Activated CD8-positive, alpha-beta memory T cell treated with anti-CD3 and anti-CD28 coated beads, Interleukin-2, amount 10 ng/mL, durations not matched to agents 7 days and 5 days (primary cell): ENCODE measurements at places on chromosomes 3 and 15. TPM values are rescaled to one million over a fixed set of nuclear protein-coding genes. Genes with fewer than 3 reads are reported as not detected.

- H3K36me3 ChIP-seq = no peaks in the 10 kb centered on the region
- no peak overlapping the region for H3K4me3 ChIP-seq
- DNase-seq = no peak
- H3K4me1 ChIP-seq = peaks cover 5% of the 10 kb centered on the region
Measured at GRCh38 chr3:151866711-151867410, 6.6 kb upstream of the SUCNR1 start.

DNA sequence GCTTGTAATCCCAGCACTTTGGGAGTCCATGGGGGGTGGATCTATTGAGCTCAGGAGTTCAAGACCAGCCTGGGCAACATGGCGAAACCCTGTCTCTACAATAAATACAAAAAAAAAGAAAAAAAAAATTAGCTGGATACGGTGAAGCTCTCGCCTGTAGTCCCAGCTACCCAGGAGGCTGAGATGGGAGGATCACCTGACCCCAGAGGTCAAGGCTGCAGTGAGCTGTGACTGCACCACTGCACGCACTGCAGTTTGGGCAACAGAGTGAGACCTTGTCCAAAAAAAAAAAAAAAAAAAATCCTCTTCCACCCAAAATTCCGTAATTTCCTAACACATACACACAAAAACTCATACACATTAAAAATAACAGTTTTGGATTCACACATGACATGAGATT, 2.2 kb downstream of the ANO10 start:
- H3K4me3 ChIP-seq = no peak overlapping the region
- peaks cover 4% of the 10 kb centered on the region for H3K27me3 ChIP-seq
- DNase-seq = no peak
- H3K4me1 ChIP-seq = peaks cover 13% of the 10 kb centered on the region

P4HTM gene
- total RNA-seq = 44.5 TPM

IGSF10 gene
- not detected for total RNA-seq

DNA sequence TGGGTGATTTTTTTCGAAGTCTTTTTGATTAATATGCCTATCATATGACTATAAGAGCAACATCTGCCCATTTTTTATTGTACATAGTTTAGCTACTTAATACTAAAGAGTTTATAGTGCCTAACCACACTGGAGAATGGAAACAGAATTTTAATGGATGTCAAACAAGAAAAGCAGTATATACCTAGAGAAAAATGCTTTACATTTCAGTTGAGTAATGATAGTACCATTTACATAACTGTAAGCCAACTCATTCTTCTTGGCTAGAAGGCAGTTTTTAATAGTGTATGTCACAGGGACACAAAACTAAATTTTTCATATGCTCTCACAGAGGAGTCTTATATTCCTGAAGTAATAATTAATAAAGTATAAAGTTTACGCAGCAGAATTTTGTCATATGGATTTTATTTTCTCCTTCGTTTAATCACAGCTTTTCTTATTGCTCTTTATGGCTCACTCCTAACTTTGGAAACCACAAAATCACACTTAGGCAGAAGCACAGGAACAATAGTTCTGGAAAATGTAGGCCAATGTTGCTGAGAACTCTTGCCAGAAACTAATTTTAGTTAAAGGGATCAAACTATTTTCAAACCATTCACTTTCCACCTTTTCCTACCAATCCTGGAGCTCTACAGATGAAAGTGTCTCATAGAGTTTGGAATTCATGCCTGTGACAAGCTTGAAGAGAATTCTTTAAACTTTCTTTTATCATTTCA, 243.6 kb downstream of the ZIC1 start:
- H3K4me3 ChIP-seq = no peak overlapping the region
- H3K27ac ChIP-seq = no peak overlapping the region
- no peaks in the 10 kb centered on the region for H3K4me1 ChIP-seq
- H3K36me3 ChIP-seq = no peaks in the 10 kb centered on the region

DNA sequence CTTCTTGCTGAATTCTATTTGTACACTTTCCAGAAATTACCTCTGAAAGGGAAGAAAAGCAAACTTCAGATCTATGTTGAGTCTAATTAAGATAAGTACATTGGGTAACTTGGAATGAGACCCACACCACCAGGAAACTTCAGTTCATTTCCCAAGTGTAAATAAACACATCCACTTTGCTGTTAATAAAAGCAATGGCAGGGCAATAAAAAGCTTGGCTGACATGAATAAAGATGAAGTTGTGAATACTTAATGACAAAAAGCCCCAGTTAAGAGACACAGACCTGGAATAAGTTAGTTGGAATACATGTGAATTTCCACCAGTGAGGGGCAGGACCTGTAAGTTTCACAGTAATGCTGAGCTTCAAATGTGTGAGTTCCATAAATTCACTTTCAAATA, 83.3 kb downstream of the MEX3B start:
- H3K4me3 ChIP-seq = no peak overlapping the region
- H3K27me3 ChIP-seq = no peaks in the 10 kb centered on the region
- no peak for DNase-seq
- H3K27ac ChIP-seq = no peak overlapping the region

DNA sequence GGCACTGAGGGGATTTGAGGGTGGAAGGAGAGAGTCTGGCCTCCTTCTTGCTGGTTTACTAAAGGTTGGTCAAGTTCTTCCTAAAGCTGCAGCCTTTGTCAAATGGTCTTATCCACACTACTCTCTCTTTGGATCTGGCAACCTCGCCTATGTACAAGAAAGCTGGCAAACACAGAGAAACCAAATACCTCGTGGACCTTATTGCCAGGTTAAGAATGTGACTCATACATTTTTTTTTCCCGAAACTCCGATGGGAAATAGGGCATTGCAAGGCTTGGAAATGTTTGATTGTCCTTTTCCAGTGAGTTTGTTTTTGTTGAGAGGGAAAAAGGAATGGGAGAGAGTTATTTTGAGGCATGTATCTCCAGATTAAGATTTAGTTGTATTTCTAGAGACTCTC, 13.9 kb downstream of the EOMES start:
- peaks cover 7% of the 10 kb centered on the region for H3K4me1 ChIP-seq
- H3K36me3 ChIP-seq = peaks cover 2% of the 10 kb centered on the region
- no peak overlapping the region for H3K27ac ChIP-seq
- no peak for DNase-seq

GRCh38 chr3:14397531-14397930, 4.9 kb upstream of the SLC6A6 start:
- peak; percentile 54 for DNase-seq
- H3K4me1 ChIP-seq = peaks cover 22% of the 10 kb centered on the region
- no peaks in the 10 kb centered on the region for H3K36me3 ChIP-seq
- peaks cover 3% of the 10 kb centered on the region for H3K27me3 ChIP-seq
- H3K27ac ChIP-seq = peak overlapping the region; percentile 54

TRIM42 gene
- not detected for total RNA-seq

GRCh38 chr3:128153156-128154041, at the start of gene EEFSEC:
Gene EEFSEC (plus strand): TSS chr3:128153481. CDS start chr3:128153508, 27 bp downstream.
- peak within 1 kb of the TSS; percentile 92 for H3K27ac ChIP-seq
- H3K4me3 ChIP-seq = peak within 1 kb of the TSS; percentile 84
- no peaks in the 10 kb centered on the region for H3K27me3 ChIP-seq
- H3K36me3 ChIP-seq = peaks cover 26% of the 10 kb centered on the region
- H3K4me1 ChIP-seq = peaks cover 25% of the 10 kb centered on the region

BRPF1 gene
- total RNA-seq = 48.1 TPM

DNA sequence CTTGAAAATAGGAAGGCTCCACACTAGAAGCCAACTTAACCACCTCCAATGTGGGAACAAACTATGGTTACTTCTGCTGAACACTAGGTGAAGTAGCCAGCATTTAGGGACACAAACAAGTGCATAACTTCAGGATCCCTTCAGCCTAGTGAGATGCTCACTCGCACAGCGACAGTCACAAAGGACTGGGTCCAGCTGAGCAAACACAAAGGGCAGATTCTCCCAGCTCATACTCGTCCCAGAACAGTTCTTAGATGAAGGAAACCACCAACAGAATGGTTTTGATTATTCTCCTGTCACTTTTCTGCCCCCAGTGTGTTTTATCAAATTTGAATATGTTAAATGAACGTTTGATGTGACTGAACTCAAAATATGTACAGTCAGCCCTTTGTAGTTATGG, 201.6 kb downstream of the KCNAB1 start:
- DNase-seq = no peak
- H3K27me3 ChIP-seq = peaks cover 15% of the 10 kb centered on the region
- no peaks in the 10 kb centered on the region for H3K36me3 ChIP-seq
- no peak overlapping the region for H3K27ac ChIP-seq
- no peaks in the 10 kb centered on the region for H3K4me1 ChIP-seq
- no peak overlapping the region for H3K4me3 ChIP-seq

PPM1L gene
- total RNA-seq = 8.3 TPM

DNA sequence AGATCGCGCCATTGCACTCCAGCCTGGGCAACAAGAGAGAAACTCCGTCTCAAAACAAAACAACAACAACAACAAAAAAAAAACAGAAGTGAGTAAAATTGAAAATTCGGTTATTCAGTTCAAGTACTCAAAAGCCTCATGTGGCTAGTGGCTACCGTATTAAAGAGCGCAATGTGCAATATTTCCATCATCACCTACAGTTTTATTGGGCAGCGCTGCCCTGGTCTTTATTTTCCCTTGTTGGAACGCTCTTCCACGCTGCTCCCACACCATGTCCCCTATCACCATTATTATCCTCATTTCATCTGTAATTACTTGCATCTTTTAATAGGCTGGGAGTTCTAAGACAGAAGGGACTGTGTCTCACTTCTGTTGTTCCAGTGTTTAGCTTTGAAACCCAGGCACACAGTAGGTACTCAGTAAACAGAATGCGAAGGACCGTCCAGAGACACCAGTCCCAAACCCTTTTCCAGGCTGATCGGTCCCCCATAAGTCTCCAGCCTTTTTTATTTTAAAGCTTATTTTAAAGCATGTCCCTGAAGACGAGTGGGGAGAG, 423 bp upstream of the HACD3 start:
- peaks cover 3% of the 10 kb centered on the region for H3K27me3 ChIP-seq
- peaks cover 35% of the 10 kb centered on the region for H3K4me1 ChIP-seq
- H3K4me3 ChIP-seq = peak overlapping the region; percentile 68
- peak overlapping the region; percentile 71 for H3K27ac ChIP-seq

DNA sequence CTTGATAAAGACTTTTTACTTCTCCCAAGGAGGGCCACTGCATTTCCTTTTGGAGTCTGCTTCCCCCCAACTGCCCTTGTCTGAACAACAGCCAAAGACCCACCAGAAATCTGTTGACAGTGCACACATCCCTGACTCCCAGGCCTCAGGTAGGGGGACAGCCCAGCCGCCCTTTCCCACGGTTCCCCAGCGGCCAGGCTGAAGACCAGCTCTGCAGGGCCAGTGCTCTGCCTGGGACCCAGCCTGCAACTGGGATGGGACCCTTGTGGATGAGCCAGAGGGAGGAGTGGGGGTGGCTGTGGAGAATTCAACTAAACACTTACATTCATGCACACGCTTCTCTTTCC, 8.1 kb upstream of the PRR23E start:
- no peak overlapping the region for H3K27ac ChIP-seq
- H3K27me3 ChIP-seq = peaks cover 21% of the 10 kb centered on the region
- no peaks in the 10 kb centered on the region for H3K36me3 ChIP-seq
- DNase-seq = no peak
- no peaks in the 10 kb centered on the region for H3K4me1 ChIP-seq

CYP1A1 gene
- total RNA-seq = 1.2 TPM

DNA sequence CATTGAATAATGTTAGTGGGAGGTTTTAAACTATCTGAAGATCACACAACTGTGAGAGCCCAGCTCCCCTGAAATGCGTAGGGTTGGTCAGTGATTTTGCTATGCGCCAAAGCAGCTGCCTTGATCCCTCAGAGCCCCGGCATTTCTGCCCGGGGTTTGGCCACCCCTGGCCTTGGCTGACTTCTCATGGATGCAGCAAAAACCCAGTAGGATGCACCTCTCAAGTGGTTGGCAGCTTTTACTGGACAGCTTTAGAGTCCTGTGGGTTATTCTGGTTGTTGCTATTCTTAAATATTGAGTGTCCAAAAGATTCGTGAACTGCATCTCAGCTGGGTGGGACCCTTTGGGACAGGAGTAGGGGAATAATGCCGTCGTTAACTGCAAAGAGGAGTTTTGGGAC, 291.7 kb upstream of the CTDSPL start:
- no peak overlapping the region for H3K27ac ChIP-seq
- H3K27me3 ChIP-seq = peaks cover 2% of the 10 kb centered on the region
- no peaks in the 10 kb centered on the region for H3K4me1 ChIP-seq
- peaks cover 4% of the 10 kb centered on the region for H3K36me3 ChIP-seq

GRCh38 chr3:22907796-22908195, 295.3 kb upstream of the UBE2E2 start:
- no peak for DNase-seq
- no peaks in the 10 kb centered on the region for H3K36me3 ChIP-seq
- no peaks in the 10 kb centered on the region for H3K4me1 ChIP-seq
- no peaks in the 10 kb centered on the region for H3K27me3 ChIP-seq

DNA sequence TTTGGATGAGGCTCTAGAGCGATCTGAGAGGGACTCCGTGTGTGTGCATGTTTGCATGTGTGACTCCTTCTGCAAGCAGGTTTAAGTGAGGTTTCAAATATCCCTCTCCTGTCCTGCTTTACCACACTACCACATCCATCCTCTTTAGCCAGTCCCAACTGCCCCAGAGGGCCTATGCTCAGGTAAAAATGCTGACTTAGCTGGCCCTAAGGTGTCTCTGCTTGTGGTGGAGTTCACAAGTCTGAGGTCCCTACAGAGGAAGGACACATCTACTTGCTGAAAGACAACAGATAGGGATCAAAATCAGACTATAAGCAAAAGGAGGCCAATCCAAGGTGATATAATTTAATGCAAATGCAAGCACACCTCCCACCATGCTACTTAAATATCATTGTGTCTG, 87.2 kb downstream of the B3GNT5 start:
- peaks cover 10% of the 10 kb centered on the region for H3K36me3 ChIP-seq
- H3K27me3 ChIP-seq = peaks cover 2% of the 10 kb centered on the region
- peaks cover 6% of the 10 kb centered on the region for H3K4me1 ChIP-seq

DNA sequence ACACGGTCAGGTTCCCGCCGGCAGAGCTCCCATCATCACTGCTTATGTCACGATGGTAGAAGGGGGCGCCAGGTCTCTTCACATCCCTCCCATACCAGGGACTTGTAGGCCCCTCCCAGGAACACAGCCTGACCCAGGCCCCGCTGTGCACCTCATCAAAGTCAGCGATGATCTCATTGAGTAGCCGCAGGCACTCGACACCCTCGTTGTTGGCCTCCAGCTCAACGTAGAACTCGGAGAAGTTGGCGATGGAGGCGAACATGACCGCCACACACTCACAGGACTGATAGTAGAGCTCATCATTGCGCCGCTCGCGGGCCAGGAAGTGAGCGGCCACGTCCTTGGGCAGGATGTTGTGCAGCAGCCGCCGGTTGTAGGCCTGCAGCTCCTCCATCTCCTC, 89.2 kb downstream of the SEC22A start:
- no peaks in the 10 kb centered on the region for H3K27me3 ChIP-seq
- H3K4me1 ChIP-seq = no peaks in the 10 kb centered on the region
- H3K4me3 ChIP-seq = no peak overlapping the region
- no peak overlapping the region for H3K27ac ChIP-seq

GLDN gene
- not detected for total RNA-seq

DNA sequence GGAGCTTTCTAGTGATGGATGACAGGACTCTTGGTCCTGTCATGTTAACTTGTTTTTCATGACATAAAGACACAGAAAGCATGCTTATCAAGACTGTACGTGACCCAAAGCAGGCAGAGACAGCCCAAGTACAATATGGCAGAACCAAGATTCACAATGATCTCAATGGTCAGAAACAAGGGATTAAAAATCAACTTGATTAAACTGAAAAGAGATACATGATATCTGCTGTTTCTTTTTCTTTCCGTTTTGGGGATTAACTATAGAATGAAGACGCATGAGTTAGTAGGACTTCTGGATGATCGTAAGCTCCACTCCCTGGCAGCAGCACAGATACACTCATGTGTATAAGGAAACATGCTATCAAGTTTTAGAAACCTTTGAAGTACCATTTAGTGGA, 98.4 kb upstream of the MYZAP start:
- H3K4me3 ChIP-seq = no peak overlapping the region
- no peaks in the 10 kb centered on the region for H3K36me3 ChIP-seq
- peaks cover 43% of the 10 kb centered on the region for H3K27me3 ChIP-seq
- peaks cover 6% of the 10 kb centered on the region for H3K4me1 ChIP-seq
- no peak overlapping the region for H3K27ac ChIP-seq
